Natural killer cell (primary cell): ENCODE measurements at places on chromosomes 3 and 15. TPM values are rescaled to one million over a fixed set of nuclear protein-coding genes. Genes with fewer than 3 reads are reported as not detected.

ADAMTS7 gene
- not detected for total RNA-seq

PLA2G4B gene
- 17.5 TPM for total RNA-seq

TM4SF18 gene
- total RNA-seq = not detected

GCSAM gene
- 1.1 TPM for total RNA-seq

DNA sequence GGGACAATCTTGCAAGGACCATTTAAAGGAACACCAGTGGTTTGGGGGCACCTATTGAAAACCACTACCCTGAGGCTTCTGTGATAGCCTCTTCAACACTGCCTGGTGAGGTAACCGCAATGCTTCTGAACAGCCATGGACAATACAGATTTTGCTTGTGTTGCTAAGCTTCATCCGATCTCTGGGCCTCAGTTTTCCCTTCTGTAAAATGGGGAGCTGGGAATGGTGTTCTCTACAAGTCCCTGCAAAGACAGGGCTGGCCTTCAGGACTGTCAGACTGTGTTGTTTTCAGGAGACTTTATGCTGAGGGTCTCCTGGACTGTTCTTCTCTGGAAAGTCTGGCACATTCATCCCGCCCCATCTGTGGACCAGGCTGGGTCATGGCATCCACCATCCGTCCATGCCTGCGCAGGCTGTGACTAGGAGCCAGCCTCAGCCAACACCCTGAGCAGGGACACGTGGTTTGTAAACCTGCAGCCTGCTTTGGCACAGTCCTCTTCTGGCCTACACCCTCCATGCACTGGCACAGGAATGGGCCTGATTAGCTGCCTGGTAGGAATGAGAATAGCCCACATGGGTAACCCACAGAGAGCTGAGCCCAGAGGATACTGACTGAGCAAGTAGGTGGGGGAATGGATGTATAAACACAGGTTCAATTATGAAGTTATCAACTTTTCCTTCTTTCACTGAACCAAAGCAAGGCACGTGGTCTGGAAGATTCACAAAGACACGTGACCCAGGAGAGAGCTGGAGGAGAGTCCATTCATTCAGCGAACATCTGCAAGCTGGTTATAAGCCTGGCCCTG lies 55.3 kb downstream of the ROPN1B start:
- H3K4me3 ChIP-seq = no peak overlapping the region
- no peak for DNase-seq
- H3K27ac ChIP-seq = no peak overlapping the region
- peaks cover 17% of the 10 kb centered on the region for H3K4me1 ChIP-seq

DNA sequence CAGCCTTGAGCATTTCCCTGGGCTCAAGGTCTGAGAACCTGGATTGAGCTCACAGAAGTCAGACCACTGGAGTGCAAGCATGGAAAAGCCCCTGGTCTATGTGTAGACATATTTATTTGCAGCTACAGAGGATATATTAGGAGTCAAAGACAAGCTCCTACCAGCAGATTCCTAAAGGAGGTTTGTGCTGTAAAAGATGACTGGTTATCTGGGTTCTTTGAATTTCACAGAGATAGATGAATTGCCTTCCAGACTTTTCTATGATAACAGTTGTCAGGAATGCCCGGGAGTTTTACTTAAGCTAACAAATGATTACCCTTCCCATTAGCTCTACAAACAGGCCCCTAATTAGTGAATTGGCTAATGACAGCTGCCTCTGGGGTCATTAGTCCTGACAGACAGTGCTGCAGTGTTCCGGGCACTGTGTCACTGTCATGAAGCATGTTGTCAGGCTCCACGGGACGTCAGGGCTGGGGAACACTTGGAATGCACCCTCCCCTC lies 48.8 kb upstream of the PLXNA1 start:
- H3K4me3 ChIP-seq = no peak overlapping the region
- no peaks in the 10 kb centered on the region for H3K27me3 ChIP-seq
- H3K4me1 ChIP-seq = no peaks in the 10 kb centered on the region
- no peak for DNase-seq
- H3K27ac ChIP-seq = no peak overlapping the region
- H3K36me3 ChIP-seq = no peaks in the 10 kb centered on the region

DNA sequence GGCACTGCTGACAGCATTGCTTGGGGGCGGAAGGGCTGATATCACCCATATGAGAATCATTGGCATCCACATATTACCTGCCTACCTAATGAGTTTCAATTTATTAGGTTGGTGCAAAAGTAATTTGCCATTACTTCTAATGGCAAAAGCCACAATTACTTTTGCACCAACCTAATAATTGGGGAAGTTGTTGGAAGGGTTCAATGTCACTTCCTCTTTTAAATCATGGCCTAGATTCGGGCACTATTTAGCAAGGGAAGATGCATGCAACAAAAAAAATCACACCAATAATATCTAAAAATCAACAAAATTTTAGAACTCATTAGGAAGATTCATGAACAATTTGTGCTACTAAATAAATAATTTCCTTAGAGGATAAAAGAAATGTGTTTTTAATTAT lies 56.0 kb upstream of the AGTR1 start:
- H3K27ac ChIP-seq = no peak overlapping the region
- H3K36me3 ChIP-seq = no peaks in the 10 kb centered on the region

- H3K36me3 ChIP-seq = no peaks in the 10 kb centered on the region
- H3K27me3 ChIP-seq = no peaks in the 10 kb centered on the region
- peak overlapping the region; percentile 16 for H3K27ac ChIP-seq
- DNase-seq = no peak
These were observed 55.9 kb upstream of the MEF2A start for GRCh38 chr15:99509686-99510461.
